ENCODE measurements at places on chromosomes 7 and 10. TPM values are rescaled to one million over a fixed set of nuclear protein-coding genes. Genes with fewer than 3 reads are reported as not detected.
A peak's percentile ranks its signal among the peaks of the same experiment; 100 is the strongest.

DNA sequence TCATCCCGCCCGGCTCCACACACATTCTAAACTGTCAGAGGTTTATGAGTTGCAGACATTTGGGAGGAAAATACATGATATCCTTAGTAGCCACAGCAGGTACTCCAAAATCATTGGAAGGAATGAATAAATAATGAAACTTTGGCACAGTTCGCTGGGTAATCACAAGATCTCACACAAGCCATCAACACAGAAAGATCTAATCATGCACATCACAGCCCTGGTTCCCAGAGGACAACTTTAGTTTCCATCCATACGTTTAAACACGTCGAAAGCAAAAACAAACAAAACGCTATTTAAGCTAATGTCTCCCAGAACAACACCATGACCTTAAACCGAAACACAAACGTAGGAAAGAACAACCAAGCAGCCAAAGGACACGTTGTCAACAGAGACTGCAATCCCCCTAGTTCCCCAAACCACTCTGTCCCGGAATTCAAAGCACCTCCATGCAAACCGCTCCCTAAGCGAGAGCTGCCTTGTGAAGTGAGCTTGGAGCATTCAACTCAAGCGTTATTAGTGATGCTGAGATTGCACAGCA, 12.3 kb downstream of the SVIL start:
- H3K27ac ChIP-seq, result no peak overlapping the region
- DNase-seq, result no peak
- no peak overlapping the region for H3K4me3 ChIP-seq
- H3K36me3 ChIP-seq, result no peaks in the 10 kb centered on the region
- H3K27me3 ChIP-seq, result peaks cover 2% of the 10 kb centered on the region
- peaks cover 15% of the 10 kb centered on the region for H3K4me1 ChIP-seq

DNA sequence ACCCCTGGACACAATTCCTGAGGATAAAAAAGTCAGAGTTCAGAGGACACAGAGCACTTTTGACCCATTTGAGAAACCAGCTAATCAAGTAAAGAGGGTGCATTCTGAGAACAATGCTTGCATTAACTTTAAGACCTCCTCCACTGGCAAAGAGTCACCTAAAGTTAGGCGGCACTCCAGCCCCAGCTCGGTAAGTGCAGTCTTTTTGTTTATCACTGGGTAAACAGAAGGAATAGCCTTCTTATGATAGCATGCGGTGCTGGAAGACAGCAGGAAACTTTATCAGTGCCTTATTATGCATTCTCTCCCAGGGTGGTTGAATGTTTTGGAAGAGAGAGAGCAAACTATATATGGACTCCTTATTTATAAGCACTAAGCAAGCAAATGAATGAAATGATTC, 130.5 kb downstream of the CDK14 start:
- H3K27ac ChIP-seq, result no peak overlapping the region
- H3K36me3 ChIP-seq, result peaks cover 5% of the 10 kb centered on the region
- no peaks in the 10 kb centered on the region for H3K4me1 ChIP-seq
- H3K4me3 ChIP-seq, result no peak overlapping the region

GRCh38 chr10:79316671-79317431, 30.4 kb upstream of the PPIF start:
- peaks cover 60% of the 10 kb centered on the region for H3K4me1 ChIP-seq
- H3K4me3 ChIP-seq, result peak overlapping the region; percentile 92
- peak; percentile 61 for DNase-seq
- H3K27me3 ChIP-seq, result no peaks in the 10 kb centered on the region
- H3K36me3 ChIP-seq, result no peaks in the 10 kb centered on the region

GRCh38 chr7:50303335-50304128, 984 bp upstream of the IKZF1 start:
- peak overlapping the region; percentile 19 for H3K27ac ChIP-seq
- DNase-seq, result no peak
- peak overlapping the region; percentile 50 for H3K4me3 ChIP-seq
- no peaks in the 10 kb centered on the region for H3K27me3 ChIP-seq
- H3K36me3 ChIP-seq, result peaks cover 30% of the 10 kb centered on the region

DNA sequence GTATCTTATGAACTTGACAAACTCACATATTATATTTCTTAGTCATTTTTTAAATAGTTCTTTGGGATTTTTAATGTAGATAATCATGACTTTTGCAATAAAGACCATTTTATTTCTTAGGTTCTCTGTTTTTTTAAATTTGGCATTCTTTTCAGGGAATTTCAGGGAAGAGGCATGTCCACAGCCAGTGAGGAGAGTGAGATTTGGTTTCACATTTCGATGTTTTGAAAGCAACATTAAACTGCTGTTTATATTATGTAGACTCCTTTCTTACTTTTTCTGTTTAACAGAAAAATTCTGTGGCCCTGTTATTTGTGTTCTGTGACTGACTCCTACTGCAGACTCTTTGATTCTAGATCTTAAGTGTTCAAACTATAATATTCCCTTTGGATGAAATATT, 153.7 kb downstream of the FAM107B start:
- H3K4me1 ChIP-seq, result peaks cover 23% of the 10 kb centered on the region
- no peaks in the 10 kb centered on the region for H3K27me3 ChIP-seq
- DNase-seq, result no peak
- no peak overlapping the region for H3K4me3 ChIP-seq
- no peaks in the 10 kb centered on the region for H3K36me3 ChIP-seq

DNA sequence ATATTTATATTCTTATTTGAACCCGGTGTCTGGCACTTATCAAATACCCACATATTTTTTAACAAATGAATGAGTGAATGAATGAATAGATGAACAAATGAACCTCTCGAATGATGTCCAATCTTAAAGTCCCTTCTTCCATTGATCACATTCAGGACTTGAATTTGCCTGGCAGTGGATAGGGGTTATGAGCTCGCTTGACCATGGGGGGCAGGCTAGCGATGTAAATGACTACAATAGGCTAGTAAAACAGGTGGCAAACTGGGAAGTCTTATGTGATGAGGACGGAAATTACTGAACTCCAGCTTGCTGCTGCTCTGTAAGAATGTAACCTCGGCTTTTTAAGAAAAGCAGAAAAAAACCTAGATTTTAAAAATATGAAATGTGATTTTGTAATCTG, 247.7 kb upstream of the DKK1 start:
- no peaks in the 10 kb centered on the region for H3K36me3 ChIP-seq
- no peaks in the 10 kb centered on the region for H3K4me1 ChIP-seq
- H3K27me3 ChIP-seq, result no peaks in the 10 kb centered on the region
- DNase-seq, result no peak
- H3K27ac ChIP-seq, result no peak overlapping the region

GRCh38 chr10:80356563-80356988, at the start of the genes DYDC1 and DYDC2:
DYDC1 (minus strand) TSS chr10:80356755; CDS start chr10:80352601, 4,154 bp downstream.
DYDC2 (plus strand) TSS chr10:80356781; CDS start chr10:80362444, 5,663 bp downstream.
- no peak within 1 kb of the TSS for H3K27ac ChIP-seq
- H3K4me1 ChIP-seq, result no peaks in the 10 kb centered on the region
- DNase-seq, result no peak
- peak within 1 kb of the TSS; percentile 64 for H3K4me3 ChIP-seq
- no peaks in the 10 kb centered on the region for H3K36me3 ChIP-seq

DNA sequence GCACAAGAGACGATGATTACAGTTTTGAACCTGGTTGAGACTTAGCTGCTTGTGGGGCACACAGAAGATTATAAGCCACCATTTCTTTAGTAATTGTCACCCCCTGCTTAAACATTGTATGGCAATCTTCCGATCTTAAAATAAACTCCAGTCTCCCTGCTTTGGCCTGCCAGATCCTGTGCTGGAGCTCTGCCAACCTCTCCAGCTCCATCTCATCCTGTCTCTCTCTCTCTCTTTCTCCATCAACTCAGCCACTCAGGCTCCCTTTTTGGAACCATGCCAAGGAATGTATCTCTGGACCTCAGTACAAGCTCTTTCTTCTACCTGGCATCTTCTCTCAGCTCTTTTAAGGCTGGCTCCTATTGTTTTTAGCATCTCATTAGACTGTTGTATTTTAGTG, 1053.2 kb downstream of the REEP3 start:
- no peak for DNase-seq
- no peak overlapping the region for H3K4me3 ChIP-seq
- H3K27ac ChIP-seq, result no peak overlapping the region
- H3K27me3 ChIP-seq, result no peaks in the 10 kb centered on the region
- H3K36me3 ChIP-seq, result no peaks in the 10 kb centered on the region

DNA sequence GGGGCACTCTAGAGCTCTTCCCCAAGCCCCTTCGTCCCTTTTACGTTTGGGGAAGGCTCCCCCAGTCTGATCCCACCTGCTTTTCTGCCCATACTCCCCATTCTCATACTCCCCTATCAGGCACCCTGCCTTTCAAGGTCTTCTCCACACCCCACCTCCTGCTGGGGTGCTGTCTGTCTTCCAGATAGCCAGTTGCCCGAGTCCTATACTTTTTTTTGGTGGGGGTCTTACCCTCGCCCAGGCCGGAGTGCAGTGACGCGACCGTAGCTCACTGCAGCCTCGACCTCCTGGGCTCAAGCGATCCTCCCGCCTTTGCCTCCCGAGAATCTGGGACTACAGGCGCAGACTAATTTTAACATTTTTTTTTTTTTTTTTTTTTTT, 775 bp upstream of the ABHD11 start:
- no peaks in the 10 kb centered on the region for H3K36me3 ChIP-seq
- peaks cover 21% of the 10 kb centered on the region for H3K4me1 ChIP-seq
- peak overlapping the region; percentile 90 for H3K4me3 ChIP-seq

DNA sequence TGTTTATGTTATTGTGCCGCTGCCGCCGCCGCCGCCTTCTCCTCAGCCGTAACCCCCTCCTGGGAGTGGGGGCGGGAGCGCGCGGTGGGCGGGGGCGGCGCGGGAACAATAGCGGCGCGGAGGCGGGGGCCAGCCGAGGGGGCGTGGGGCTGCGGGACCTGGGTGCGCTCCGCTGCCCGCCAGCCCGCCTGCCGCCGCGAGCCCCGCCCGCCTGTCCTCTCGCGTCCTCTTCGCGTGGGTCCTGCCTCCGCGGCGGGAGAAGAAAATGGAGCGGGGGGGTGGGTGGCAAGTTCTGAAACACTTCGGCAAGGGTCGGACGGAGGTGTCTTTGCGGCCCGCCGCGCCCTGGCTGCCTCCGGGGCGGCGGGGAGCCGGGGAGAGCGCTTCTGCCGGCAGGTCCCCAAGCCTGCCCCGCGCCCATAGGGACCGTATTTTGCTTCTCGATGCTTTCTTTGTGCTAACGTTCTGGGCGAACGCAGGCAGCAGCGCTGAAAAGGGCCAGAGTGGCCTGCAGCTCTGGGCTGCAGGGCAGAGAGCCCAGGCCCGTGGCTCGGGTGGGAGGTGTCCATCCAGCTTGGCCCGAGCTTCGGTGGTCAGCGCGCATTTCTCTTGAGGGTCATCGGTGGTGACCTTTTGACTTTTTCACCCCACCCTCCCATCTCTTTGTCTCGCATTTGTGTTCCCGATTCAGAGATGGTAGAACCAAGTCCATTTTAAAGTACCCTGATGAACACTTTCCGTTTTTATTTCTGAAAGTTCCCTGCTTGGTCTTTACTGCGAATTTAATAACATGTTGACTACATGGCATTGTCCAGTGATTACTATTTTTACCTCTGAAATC, 613 bp downstream of the MAPK8 start:
- no peaks in the 10 kb centered on the region for H3K27me3 ChIP-seq
- H3K4me3 ChIP-seq, result peak overlapping the region; percentile 92
- H3K36me3 ChIP-seq, result peaks cover 5% of the 10 kb centered on the region
- peak overlapping the region; percentile 76 for H3K27ac ChIP-seq
- H3K4me1 ChIP-seq, result peaks cover 14% of the 10 kb centered on the region

GRCh38 chr7:27199849-27200760, at the start of gene HOXA13:
HOXA13 (minus strand) TSS chr7:27200091; CDS start chr7:27200077, 14 bp downstream.
- peak within 1 kb of the TSS; percentile 83 for H3K4me3 ChIP-seq
- H3K27me3 ChIP-seq, result peaks cover 69% of the 10 kb centered on the region

GRCh38 chr10:116720241-116720643, 22.1 kb downstream of the HSPA12A start:
- H3K27ac ChIP-seq, result no peak overlapping the region
- H3K4me3 ChIP-seq, result no peak overlapping the region
- DNase-seq, result no peak
- no peaks in the 10 kb centered on the region for H3K4me1 ChIP-seq
- H3K36me3 ChIP-seq, result no peaks in the 10 kb centered on the region

- H3K27ac ChIP-seq, result no peak overlapping the region
- no peaks in the 10 kb centered on the region for H3K27me3 ChIP-seq
- no peaks in the 10 kb centered on the region for H3K36me3 ChIP-seq
- H3K4me1 ChIP-seq, result peaks cover 2% of the 10 kb centered on the region
- DNase-seq, result no peak
These were observed 13.4 kb downstream of the AGAP3 start for GRCh38 chr7:151099486-151100211.

DNA sequence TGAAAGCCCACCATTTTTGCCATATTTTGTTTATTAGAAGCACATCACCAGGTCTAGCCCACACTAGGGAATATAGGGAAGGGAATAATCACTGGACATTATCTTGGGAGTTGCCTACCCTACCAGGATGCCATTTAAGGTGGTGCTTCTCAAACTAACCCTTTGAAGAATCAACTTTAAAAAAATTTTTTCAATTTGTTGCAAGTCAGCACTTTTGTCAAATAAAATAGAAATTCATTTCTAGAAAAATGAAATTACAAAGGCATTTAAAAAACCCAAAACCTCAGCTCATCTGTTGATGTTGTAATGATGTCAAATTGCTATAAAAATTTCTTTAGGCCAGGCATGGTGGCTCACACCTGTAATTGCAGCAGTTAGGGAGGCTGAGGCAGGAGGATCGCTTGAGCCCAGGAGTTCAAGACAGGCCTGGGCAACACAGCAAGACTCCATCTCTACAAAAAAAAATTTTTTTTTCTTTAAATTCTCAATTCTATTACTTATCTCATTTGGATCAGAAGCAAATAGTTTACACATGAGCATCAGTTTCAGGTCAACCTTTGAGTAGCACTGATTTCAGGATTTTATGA, 2.5 kb upstream of the NFE2L3 start:
- DNase-seq, result no peak
- H3K4me3 ChIP-seq, result no peak overlapping the region
- peaks cover 33% of the 10 kb centered on the region for H3K4me1 ChIP-seq
- H3K27ac ChIP-seq, result no peak overlapping the region

DNA sequence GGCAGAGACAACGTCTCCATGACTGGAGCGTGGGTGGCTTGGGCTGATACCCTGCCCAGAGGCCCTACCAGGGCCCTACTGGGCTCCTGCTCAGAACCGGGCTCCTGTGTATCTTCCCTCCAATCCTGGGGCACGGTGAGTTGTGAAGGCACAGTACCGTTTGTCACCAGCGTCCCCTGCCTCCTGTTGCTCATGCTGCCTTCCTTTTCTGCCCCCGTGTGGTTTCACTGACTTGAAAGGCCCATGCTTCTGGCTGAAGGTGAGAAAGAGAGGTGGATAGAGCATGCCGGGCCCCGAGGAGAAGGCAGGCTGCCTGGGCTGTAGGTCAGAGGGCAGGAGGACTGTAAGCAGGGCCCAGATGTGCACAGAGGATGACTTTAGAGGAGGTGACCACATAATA, 9.1 kb upstream of the DMBT1 start:
- DNase-seq, result no peak
- no peak overlapping the region for H3K27ac ChIP-seq
- H3K36me3 ChIP-seq, result no peaks in the 10 kb centered on the region
- H3K4me1 ChIP-seq, result no peaks in the 10 kb centered on the region

Gene SCRN1
- total RNA-seq, result 19.5 TPM

Gene SLC26A5
- not detected for total RNA-seq

Gene LEP
- total RNA-seq, result not detected

Gene MLXIPL
- 0.43 TPM for total RNA-seq

Gene SVOPL
- total RNA-seq, result not detected

Gene PITX3
- total RNA-seq, result not detected

Gene FAM241B
- 1.1 TPM for total RNA-seq

Gene VSIR
- 19.7 TPM for total RNA-seq

Gene OR9A4
- total RNA-seq, result not detected

Gene PIK3CG
- 64.2 TPM for total RNA-seq

Gene GBX1
- total RNA-seq, result not detected

Gene PTPN20
- 0.67 TPM for total RNA-seq

All from natural killer cell treated with Interleukin-12 subunit alpha and Interleukin-12 subunit beta and Interleukin-15 and Interleukin-18, amount 100 ng/mL, for 72 hours (primary cell).